ENCODE measurements at places on chromosomes 16 and 17.

DNA sequence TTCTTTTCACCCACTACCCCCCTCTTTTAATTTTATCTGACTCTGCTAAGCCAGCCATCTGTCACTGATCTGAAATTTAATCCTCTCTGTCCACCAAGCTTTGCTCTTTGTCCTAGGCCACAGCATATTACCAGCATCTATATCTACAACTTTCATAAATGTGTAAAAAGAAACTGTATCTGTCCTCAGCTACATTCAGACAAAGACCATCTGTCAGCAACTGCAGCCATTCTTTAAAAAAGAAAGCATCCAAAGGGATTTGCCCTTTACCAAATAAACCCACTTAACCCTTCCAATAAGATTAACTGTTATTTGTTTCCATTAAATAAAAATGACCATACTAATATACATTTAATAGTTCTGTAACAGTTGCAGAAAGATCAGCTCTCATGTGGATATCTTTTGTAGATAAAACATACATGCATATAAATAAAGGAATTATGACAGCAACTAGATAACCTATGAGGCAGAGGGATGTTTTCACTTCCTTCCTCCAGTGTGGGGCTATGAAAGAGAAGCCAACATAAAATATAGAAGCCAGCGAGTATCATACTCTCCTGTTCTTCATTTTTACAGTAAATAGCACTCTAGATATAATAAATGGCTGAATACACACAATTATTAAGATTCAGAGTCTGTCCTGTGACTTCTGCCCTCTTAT lies 602.5 kb upstream of the SALL1 start:
- no peak for DNase-seq

- DNase-seq: no peak
These were observed 18.7 kb downstream of the RAB40B start for GRCh38 chr17:82679586-82680465.

GRCh38 chr16:78821335-78821734 lies 721.9 kb downstream of the WWOX start:
- no peak for DNase-seq

DNA sequence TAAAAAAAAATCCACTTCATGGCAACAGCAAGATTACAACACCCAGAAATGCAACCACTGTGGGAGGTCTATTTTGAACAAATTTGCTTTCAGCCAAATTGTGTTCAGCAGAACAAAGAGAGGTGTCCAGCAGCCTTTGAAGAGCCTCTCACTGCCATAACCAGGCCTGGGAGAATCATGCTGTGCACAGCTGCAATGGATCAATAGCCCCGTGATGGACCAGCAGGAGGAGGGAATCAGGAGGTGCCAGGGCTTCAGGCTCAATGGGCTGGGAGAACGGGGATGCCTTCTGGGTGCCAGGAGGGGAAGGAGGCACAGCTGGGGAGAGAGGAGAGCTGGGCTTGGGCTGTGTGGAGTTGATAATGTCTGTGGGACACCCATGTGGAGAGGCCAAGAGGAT lies 366.2 kb upstream of the EEF2KMT start:
- no peak for DNase-seq

DNA sequence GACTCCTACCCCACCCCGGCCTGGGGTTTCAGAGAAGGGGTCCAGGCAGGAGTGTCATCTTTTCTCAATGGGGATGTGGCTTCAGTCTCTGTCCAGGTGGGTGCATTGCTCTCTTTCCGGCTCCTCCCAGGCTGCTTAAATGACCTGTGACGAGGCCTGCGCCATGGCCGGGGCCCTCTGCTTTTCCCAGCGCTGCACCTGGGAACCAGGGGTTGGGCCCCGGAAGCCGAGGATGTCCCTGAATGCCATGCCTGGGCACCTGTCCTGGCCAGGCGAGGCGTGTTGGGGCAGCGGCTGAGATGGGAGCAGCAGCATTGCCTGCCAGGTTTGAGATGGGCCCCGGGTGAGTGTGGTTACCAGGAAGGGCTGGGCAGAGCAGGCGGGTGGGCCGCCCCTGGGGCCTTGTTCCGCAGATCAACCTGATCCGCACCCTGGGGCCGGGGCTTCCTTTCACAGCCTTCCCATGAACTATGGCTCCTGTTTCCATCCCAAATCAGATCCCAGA lies 147.4 kb downstream of the SEC14L1 start:
- no peak for DNase-seq

DNA sequence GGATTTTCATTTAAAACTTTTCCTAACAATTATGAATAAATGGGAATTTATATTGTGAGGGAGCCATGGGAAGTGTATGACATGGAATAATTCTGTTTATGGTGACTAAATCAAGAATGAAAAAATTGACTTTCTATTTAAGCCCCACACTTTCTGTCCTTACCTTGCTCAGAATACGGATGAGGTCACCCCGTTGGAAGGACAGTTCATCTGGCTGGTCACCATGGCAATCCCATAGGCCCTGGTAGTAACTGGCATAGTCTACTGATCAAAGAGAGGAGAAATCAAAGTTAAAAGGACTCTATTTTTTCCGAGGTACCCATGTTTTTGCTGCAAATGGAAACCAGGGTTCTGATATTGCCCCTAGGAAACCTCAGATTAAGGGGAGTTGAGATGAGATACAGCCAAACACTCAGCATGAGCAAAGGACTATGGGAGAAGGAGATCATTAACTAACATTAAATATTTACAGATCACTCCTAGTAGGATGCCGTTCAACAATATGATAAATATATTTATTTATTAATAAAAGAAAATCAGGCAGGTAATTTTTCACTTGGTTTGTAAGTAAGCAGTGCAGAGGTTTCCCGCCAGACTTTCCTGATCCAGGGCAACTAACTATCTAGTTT lies 54.9 kb downstream of the SNX11 start:
- no peak for DNase-seq

DNA sequence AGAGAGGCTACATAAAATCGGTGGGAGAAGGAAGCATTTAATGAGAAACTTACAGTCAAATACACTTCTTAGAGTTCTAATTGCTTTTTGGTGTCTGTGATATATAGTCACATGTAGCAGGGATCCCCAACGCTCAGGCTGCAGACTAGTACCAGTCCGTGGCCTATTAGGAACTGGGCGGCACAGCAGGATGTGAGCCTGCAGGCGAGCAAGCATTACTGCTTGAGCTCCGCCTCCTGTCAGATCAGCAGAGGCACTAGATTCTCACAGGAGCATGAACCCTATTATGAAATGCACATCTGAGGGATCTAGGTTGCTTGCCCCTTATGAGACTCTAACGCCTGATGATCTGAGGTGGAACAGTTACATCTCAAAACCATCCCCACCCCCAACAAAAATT lies 158.5 kb downstream of the TANC2 start:
- DNase-seq: no peak

- DNase-seq: peak; percentile 15
These were observed 24.5 kb downstream of the FBXO39 start for GRCh38 chr17:6800422-6801027.

DNA sequence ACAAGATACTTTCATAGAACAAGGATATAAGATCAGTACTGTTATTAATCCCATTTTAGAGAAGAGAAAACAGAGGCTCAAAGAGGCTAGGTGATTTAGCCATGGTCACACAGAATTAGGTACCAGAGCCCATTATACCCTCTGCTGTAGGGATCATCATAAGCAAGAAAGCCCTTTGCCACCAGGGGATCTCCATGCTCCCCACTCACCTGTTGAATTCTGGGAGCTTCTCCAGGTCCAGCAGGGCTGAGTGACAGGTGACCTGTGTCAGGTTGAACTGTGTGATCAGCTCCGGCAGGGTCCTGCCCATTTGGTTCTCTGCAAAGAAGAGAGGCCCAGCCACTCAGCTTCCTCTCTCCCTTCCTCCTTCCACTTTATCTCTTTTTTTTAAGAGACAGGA lies 22.2 kb upstream of the GGA2 start:
- DNase-seq: no peak

- DNase-seq: no peak
These were observed 17.8 kb downstream of the CLUH start for GRCh38 chr17:2693561-2694380.

- no peak for DNase-seq
These were observed 1026.8 kb downstream of the CDH11 start for GRCh38 chr16:64094992-64095634.

DNA sequence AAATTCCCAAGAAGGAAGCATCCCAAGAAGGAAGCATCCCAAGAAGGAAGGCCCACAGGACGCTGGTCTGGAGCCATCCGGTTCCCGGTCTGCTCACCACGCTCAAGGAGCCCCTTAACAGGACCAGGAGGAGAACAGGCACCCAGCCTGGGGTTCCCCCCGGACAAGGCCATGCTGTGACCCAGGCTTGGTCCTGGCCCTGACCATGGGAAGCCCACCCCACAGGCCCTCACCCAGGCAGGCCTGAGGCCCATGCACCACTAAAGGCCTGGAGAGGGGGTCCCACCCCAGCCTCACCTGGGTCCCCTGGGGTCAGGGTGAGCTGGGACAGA lies 340 bp upstream of the ENPP7 start:
- DNase-seq: no peak

DNA sequence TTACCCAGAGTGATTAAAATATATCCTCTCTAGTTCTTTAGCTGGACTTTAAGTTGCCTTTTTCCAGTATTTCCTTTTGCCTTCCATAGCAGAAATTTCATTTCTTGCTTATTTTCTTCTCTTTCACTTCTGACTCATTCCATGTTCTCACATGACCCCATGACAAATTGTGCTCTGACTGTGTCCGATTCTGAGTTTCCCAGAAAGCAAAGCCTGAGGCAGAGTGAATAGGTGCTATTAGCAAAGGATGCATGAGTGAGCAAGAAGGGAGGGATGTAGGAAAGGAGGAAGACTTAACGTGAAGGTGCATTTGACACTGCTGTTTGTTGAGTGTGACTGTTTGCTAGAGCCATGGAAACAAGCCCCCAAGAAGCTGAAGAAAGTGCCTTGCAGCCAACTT lies 82.6 kb upstream of the CNTNAP4 start:
- no peak for DNase-seq

GRCh38 chr17:72465191-72466024 lies 344.6 kb downstream of the SOX9 start:
- no peak for DNase-seq

DNA sequence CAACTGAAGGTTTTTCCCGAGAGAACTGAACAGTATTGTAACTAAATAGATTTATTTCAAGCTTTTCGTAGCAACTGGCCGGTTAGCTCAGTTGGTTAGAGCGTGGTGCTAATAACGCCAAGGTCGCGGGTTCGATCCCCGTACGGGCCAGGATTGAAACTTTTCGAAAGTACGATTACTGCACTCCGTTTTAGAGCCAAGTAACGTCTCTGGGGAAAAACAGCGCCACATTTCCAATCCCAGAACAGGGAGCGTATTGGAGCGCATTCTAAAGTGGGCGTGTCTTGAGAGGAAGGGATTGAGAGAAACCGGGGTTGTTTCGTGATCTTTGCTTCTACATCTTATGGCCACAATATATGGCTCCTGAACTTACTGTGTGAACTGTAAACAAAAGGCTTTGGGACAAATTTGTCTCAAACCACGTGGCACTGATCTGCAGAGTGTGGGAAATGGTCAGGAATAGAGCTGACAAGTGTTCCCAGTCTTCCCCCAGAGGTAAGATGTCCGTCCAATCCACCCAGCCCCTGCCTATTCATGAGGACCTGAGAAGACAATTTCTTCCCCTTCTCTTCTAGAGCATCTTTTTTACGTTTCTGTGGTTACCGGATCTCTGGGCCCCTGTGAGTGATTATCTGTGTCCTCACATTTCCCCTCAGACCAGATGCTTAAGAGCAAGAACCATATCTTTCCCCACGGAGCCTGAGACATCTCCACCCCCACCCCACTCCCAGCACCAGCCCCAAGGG lies 2.3 kb downstream of the BORCS6 start:
- DNase-seq: peak; percentile 93

- DNase-seq: no peak
These were observed 135.1 kb downstream of the CDH13 start for GRCh38 chr16:82761858-82762257.
